ENCODE measurements at places on chromosomes 5 and 9.

GRCh38 chr9:82443312-82443711 lies 454.7 kb downstream of the SPATA31D1 start:
- no peak for DNase-seq

GRCh38 chr9:121818016-121818661 lies 166.7 kb downstream of the DAB2IP start:
- DNase-seq: no peak

- peak; percentile 23 for DNase-seq
These were observed 67.7 kb upstream of the RAD23B start for GRCh38 chr9:107215381-107215780.

- DNase-seq: no peak
These were observed 13.2 kb upstream of the NDUFS4 start for GRCh38 chr5:53547226-53547625.

DNA sequence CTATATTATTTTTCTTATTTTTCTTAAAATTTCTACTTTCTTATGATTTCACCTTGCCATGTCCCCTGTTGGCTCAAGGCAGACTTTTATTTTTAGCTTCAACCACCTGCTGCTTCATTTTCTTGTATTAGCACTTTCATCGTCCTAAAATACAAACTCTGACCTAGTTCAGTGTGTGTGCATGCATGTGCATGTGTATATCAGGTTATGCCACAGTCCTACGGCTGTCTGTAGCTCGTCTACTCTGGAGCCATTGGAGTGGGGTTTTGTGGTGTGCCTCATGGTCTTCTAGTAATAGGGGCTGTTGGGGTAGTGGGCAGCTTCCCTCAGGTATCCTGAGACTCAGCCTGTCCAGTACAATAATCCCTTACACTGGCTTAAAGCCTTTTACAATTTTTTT lies 13.4 kb upstream of the SPINK1 start:
- DNase-seq: no peak

GRCh38 chr5:109743770-109744212 lies 54.1 kb downstream of the MAN2A1 start:
- peak; percentile 76 for DNase-seq

- DNase-seq: no peak
These were observed 253.6 kb upstream of the VLDLR start for GRCh38 chr9:2367970-2368369.

GRCh38 chr5:6703806-6704205 lies 9.4 kb upstream of the TENT4A start:
- no peak for DNase-seq

GRCh38 chr9:18330401-18331309 lies 143.3 kb upstream of the ADAMTSL1 start:
- no peak for DNase-seq

DNA sequence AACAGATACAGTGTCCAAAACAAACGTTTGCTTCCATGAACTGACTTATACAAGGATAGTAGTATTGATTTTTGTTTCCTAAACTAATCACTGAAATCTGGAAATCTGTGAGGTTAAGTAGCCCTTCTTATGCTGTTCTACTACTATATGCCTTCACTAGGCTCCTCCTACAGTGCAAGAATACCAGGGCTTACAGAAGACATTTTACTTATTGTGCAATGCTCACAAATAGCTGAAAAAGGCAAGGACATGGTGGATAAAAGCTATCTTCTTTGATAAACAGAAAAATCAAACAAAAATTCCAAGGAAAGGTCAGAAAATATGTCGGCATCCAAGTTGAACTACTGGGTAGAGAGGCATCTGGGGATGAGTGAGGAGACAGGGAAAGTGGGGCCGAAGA lies 61.9 kb downstream of the OXCT1 start:
- no peak for DNase-seq

DNA sequence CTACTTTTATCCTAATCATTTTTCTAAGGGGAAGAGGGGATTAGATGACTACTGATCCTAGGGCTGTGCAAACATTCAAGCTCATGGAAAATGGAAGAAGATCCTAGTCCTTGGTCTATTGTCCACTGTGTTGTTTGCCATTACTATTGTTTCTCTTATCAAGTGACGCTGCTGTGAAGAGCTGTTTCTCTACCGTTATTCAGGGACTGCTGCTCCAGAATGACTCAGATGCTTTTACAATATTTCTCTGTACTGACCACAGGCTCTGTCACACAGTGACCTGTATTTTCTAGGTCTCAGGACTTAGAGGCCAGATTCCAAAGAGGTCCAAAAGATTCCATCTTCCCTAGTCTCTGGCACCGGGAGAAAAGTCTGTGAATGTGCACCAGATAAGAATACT lies 159.5 kb upstream of the CHD1 start:
- no peak for DNase-seq

DNA sequence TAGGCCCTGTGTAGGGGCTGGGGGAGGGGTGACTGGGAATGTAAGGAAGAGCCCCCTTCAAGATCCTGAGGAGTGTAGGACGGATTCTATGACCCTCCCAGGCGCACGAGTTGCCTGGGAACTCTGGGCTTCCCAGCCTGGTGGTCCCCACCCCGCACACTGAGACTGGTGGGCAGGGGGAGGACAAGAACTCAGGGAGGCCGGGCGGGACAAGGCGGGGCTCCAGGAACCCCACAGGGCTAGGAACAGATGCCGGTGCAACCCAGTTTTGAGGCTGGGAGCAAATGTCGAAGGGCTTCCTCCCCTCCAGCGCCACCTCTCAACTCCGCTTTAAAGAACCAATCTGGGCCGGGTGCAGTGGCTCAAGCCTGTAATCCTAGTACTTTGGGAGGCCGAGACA lies 1.3 kb upstream of the VDAC1 start:
- DNase-seq: no peak

- DNase-seq: no peak
These were observed 28.5 kb upstream of the CHD1 start for GRCh38 chr5:98957307-98957706.

DNA sequence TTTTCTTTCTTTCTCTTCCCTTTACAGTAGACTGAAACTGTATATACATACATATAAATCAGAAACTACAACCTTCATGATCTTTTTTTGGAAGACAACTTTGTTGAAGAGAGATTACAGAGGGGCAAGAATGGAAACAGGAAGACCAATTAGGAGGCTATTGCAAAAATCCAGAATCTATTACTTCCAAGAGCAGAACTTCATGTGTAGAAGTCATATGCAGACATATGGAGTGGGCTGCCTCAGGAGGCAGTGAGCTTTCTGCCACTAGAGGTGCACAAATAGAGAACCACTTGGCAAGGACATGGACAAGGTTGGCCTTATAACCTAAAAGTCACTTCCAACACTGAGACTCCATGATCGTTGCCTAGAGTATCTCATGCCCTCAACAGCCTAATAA lies 157.8 kb upstream of the NR4A3 start:
- no peak for DNase-seq

- no peak for DNase-seq
These were observed 6.9 kb downstream of the GMCL2 start for GRCh38 chr5:178180141-178180863.

- DNase-seq: peak; percentile 67
These were observed 16.0 kb downstream of the TRAF2 start for GRCh38 chr9:136902259-136902821.

DNA sequence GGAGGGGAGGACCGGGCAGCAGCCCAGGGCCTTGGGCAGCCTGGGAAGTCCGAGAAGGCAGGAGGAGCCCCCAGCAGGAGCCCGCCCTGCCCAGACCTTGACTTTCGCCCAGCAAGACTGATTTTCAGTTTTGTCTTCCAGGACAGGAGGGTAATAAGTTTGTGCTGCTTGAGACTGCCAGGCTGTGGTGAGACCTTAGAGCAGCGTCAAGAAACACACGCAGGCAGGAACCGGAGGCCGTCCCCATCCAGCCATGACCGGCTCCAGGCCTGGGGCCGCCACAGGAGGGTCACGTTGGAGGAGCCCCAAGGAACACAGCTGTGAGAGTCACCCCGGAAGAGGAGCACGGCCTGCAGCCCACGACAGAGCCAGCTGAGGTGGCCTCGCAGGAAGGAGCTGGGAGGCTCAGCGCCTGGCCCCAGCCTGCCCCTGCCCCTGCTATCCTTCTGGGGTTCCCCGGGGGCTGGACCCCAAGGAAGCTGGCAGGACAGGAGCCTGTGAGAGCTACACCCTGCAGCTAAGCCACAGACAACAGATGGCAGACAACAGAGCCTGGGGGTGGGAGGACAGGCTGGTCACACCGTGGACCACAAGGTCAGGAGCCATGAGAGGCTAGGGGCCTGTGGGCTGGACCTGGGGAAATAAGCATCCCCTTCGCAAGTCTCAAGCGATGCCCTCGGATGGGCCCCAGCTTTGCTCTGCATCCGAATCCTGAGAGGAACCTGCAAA lies 126.0 kb upstream of the FAM120A start:
- DNase-seq: no peak

DNA sequence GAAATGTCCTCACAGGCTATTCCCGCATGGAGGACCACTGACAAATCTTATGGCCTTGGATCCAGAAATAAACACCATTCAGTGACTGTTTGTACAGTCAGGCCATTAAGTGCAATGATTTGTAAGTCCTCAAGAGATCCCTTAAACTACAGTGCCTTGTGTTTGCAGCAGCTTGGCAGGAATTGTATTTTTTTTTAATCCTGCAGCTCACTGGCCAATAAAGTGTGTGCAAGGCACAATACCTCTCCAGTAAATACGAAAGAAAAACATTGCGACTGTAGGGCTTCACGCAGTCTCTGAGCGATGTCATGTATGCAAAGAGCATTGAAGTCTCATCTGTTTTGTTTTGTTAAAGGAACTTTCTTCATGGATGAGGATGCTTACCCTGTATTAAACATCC lies 74.2 kb upstream of the TUSC1 start:
- DNase-seq: no peak

GRCh38 chr9:35743880-35744518 lies 5.0 kb downstream of the GBA2 start:
- no peak for DNase-seq

DNA sequence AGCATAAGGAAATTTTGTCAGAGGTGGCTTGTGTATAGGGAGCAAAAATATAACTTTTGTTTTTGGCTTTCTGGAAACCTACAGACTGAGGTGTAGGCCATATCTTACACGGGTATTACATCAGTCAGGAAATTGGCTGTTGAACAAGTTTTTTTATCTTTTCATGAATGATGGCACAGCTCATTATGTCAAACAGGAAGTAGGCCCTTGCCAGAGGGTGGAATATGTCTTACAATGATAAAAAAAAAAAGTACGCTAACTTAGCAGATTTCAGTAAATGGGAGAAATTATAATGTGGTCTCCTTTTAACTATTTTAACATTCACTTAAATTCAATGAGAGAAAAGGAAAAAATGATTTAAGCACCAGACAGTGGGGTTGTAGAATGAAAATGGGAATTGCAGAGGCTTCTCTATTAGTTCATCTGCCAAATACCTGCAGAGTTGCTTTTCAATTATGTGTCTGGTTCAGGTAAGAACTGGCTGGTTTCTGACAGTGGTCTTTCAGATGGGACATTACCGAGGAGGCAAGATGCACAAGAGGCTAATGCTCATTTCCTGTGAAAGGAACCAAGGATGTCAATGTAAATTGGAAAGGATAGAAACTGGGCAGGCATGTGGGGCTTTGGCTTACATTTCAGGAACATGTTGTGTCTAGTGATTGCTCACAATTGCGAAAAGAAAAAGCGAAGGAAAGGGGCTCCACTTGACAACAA lies 169.9 kb downstream of the NNT start:
- peak; percentile 30 for DNase-seq

GRCh38 chr9:25654417-25654816 lies 23.8 kb downstream of the TUSC1 start:
- DNase-seq: no peak

DNA sequence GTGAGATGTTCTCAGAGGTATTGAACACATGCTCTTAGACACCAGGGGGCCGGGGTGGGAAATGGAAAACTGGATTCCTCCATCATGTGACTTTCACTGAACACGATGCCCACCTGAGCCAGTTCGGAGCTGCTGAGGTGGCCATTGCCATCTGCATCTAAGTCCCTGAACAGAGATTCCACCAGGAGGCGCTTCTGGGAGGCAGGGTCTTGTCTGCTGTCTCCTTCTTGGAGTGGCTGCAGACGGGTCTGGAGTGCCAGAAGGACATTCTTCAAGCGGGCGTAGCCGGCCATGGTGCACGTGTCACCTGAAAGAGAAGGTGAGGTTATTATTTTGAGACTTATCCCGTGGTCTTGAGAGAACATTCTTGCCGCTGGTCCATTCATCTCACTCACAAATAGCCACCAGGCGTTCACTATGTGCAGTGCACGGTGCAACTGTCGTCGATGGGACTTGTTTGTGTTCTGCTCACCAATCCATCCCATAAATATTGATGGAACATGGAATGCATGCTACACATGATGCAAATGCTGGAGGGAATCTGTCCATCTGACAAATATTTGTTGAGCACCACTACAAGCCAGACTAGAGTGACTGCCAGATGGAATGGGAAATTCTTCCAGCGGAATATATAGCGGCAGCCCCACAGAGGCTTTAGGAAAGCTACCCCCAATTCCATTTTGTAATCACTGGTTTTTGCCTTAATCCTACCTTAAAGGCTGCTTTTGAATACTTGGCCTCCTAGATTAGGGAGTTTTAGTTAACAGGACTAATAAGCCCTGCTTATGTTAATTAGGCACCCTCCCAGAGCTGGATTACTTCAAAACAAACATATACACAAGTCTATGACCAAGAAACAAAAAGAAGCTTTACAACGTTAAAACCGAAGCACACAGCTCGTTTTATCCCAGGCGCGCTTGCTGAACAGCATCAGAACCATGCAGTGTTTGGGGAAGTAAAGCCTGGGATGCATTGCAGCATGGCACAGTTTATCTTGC lies 264.8 kb downstream of the HSPA4 start:
- DNase-seq: peak; percentile 20

- DNase-seq: peak; percentile 60
These were observed 92.7 kb downstream of the DAB2IP start for GRCh38 chr9:121744002-121744686.

DNA sequence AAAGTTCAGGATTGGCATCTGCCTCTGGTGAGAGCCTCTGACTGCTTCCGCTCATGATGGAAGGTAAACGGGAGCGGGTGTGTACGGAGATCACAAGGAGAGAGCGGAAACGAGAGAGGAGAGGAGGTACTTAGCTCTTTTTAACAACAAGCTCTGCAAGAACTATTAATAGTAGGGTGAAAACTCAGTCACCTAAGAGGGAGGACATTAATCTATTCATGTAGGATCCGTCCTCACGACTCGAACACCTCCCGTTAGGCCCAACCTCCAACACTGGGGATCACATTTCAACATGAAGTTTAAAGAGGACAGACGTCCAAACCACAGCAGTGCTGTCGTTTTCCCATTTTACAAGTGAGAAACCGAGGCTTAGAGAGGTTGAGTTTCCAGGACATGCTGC lies 173.7 kb downstream of the SLC28A3 start:
- DNase-seq: no peak

GRCh38 chr5:40995801-40996586 lies 75.1 kb downstream of the MROH2B start:
- DNase-seq: peak; percentile 96

- DNase-seq: no peak
These were observed 263.7 kb downstream of the RASEF start for GRCh38 chr9:82799286-82799685.
